ENCODE measurements at places on chromosomes 12 and 14.

GRCh38 chr12:109792992-109793391 lies 40.2 kb downstream of the TRPV4 start:
- no peak for DNase-seq

- DNase-seq: no peak
Measured at GRCh38 chr14:100528962-100529560, 58.2 kb downstream of the BEGAIN start.

DNA sequence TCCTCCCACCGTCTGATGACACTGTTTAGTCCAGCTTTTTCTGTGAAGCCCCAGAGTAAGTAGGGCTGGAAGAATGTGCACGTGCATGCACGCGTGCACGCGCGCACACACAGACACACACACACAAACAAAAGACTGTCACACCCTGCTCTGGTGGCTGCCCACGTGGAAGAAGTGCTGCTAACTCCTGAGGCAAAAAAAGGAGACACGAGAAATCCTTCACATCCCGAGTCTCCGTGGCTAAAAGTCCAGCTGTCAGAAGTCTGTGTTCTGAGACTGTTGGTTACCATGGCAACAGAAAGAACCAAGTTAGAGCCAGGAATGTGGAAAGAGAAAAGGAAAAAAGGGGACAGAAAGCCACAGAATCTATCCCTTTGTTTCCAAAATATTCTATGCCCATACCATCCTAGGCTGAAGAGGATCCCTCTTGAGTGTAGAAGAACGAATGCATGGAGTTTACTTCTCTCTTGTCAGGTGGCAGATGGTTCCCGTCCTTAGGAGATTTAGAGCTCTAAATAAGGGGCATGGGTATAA lies 1.6 kb upstream of the C12orf71 start:
- no peak for DNase-seq

DNA sequence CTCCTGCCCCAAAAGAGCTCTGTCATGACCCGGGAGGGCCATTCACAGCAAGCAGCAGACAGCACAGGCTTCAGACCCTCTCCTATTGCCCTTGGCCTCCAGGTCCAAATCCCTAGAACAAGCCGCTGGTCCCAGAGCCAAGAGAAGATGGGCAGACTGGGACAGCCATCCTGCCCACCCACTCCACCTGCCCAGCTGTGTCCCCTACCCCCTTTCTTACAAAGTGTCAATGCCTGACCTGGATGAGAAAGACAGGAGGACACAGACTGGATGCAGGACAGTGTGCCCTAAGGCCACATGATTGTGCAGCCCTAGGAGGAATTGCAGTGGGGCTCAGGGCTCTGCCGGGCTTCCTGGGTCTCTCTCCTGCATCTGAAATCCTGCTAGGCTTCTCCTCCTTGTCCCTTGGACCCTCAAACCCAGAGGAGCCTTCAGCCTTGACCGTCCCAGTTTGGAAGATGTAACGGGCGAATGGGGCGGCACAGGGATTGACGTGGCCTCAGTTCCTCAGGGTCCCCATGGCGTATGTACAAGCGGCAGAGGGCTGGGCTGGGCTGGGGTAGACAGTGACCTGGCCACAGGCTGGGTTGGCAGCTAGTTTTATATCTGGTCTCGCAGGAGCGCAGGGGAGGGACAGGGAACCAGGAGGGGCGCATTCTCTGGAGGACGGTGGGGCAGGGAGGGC lies 27.1 kb upstream of the BCDIN3D start:
- DNase-seq: no peak

DNA sequence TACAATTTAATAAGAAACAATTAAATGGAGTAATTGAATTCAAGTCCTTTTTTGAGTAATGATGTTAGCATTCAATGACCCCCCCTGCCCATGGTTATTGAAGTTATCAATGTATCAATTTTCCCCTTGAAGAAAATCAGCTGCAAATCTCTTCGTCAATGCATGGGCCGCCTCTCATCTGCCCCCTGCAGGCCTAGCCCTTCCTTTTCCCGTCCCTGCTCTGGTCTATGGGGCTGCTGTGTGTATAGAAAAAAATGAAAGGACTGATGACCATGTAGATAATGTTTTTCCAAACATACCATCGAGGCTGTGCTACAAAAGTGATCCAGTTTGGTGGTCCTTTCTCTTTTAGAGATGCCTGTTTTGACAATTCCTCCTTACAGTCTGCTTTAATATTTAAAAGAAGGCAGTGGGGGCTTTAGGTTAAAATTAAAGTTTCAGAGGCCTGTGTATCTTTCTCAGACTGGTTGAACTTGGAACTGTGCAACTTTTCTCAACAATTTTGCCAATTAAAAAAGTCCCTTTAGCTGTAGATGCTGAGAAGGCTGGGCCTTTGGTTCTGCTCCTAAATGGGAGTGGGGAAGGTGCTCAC lies 98.4 kb downstream of the APAF1 start:
- DNase-seq: no peak

DNA sequence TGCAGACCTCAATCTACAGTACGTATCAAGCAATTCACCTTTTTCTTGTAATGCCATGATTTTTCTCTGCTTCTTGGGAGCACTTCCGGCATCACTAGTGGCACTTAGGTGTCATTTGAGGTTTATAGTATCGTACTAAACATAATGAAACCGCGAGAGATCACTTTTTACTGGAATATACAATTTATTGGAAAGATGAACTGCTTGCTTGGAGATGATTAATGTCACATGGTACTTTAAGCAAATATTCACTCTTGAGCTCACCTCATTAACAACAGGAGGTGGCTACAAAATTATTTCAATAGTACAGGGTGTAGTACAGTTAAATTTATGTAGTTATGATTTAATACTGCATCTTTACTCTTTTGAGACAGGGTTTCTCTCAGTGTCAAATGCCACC lies 11.5 kb downstream of the FUT8 start:
- no peak for DNase-seq

DNA sequence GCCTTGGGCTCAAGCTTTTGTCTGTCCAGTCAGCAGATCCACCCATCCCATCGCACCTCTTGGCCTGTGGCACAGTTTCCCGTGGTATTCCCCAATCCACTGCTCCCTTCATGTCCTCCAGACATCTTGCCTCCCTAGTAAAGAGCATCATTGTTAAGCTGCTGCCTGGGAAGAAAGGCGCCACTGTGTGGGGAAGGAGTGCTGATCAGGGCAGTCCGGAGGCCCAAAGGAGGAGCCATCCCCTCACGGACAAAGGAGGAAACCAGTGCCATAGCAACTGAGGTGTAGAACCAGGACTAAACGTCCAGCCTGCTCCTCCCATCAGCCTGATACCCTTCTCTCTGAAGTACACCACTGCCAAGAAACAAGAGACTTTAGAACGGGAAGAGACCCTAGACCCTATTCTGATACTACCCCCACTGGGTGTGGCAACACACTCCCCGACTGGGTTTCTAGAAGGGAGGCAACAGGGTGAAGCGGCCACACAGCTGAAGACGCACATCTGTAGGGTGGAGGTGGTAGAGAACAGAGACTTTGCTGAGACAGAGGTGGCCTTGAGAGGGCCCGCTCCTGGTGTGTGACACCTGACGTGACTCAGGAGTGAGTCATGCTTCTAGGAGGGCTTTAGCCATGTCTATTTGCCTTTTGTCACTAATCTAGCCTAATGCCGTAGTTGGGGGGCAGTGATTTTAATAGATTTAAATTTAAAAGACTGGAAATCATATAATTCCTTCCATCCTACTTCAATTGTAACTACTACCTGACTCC lies 185.0 kb downstream of the DPF3 start:
- no peak for DNase-seq

- no peak for DNase-seq
Measured at GRCh38 chr12:95574799-95575452, 23.6 kb upstream of the USP44 start.

GRCh38 chr14:88025313-88025712 lies 20.4 kb downstream of the GPR65 start:
- no peak for DNase-seq

- no peak for DNase-seq
Measured at GRCh38 chr12:7748852-7749251, 1.7 kb upstream of the CLEC4C start.

DNA sequence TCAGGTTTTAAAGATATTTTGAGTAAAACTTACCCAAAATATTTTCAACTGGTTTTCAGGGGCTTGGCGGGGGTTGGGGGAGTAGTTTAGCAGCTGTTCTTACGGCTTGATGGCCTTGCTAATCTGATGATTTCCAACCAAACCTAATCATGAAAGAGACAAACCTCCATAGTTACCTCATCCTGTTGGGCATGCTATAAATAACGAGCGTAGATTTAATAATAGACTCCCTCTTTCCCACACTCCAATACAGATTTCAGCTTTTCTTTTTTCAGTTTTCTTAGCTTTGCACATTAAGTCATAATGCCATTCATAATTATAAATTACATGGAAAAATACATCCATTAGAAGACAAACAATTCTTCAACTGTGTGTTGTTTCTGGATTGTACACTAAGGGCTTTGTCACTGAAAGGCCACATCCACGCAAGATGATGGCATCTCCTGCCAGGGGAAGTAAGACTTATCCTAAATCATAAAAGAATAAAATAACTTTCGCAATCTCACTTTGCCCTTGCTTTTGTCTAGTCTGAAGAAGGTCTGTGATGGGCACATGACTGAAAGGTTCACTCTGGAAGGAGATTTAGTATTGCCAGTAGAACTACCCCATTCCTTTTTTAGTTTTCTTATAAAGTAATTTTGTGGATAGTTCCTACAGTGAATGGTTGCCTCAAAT lies 23.2 kb downstream of the ITPR2 start:
- DNase-seq: no peak

GRCh38 chr12:113245695-113246477 lies 24.6 kb downstream of the TPCN1 start:
- DNase-seq: no peak

GRCh38 chr12:130461839-130462557 lies 124.3 kb downstream of the PIWIL1 start:
- DNase-seq: no peak

DNA sequence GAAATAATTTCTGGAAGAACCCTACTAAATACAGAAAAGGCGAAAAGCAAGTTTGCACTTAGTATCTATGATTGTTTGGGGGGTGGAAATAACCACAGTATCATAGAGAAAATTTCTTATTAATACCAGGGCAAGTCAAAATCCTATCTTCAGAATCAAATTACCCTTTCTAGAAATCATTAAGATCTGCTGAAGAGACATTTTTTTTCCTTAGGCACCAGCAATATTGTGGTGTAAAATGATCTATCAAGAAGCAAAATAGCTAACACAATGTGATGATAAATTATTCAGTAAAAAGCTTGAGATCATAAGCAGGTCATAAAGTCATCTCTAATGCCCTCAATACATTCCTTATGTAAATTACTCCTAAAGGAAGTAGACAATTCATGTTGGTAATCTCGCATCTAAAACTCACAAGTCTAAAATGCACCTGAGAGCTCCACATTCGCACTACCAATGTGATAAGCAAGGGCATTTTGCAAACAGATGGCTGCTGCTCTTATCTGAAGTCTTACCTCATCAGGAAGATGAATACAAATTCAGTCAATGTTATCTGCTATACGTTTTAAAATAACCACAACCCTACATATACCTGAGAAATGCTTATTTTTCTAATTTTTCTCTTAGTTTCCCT lies 14.6 kb downstream of the HEATR5A start:
- no peak for DNase-seq

GRCh38 chr12:82008251-82008650 lies 249.1 kb upstream of the PPFIA2 start:
- DNase-seq: no peak

DNA sequence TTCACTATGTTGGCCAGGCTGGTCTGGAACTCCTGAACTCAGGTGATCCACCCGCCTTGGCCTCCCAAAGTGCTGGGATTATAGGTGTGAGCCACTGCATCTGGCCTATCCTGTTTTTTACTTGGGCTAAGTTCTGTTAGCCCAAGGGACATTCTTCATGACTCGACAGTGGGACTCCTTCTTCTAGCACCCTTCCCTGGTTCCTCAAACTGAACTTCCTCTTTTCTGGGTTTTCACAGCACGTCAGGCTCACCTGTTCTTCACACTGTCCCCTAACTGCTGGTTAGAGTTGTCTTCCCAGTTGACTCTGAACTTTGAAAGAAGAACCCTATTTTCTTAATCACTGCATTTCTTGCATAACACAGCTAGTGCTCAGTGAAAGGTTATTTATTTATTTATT lies 22.5 kb downstream of the CABP1 start:
- no peak for DNase-seq

DNA sequence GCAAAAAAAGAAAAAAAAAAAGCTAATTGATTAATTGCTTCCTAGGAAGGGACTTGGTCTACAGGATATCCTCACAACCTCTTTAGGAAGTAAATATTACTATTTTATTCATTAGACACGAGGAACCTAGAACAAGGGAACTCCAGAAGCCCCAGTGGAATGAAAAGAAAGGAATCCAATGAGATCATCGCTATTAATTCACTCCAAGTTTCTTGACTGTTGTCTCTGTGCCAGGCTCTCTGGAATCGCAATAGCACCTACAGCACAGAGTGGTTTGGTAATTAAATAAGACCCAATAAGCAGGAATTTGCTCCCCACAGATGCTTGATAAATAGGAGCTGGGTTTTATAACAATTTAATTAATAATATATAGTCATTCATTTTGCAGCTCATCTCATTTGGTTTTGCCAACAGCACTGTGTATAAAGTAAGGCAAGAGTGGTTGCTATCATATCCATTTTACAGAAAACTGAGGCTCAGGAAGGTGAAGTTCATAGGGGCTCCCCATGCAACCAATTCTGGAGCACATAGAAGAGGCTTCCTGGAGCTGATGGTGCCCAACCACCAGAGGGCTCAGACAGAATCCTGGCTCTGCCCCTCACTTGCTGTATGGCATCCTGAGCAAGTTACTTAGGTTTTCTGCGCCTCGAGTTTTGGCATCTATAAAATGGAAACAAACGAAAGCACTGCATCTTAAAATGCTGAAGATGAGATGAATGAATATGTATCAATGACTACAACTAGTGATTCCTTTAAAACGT lies 420.2 kb downstream of the MED13L start:
- DNase-seq: no peak

DNA sequence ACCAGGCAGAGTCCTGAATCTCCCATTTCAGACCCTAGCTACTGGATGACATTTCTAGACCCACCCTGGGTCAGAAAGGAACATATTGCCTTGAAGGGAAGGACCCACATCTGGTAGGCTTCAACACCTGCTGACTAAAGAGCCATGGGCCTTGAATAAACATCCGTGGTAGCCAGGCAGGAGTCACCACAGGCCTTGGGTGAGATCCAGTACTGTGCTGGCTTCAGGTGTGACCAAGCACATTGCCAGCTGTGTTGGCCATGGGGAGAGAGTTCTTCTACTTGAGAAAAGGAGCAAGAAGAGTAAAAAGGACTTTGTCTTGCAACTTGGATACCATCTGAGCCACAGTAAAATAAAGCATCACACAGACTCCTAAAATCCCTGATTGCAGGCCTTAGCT lies 332.6 kb downstream of the SLC16A7 start:
- no peak for DNase-seq

DNA sequence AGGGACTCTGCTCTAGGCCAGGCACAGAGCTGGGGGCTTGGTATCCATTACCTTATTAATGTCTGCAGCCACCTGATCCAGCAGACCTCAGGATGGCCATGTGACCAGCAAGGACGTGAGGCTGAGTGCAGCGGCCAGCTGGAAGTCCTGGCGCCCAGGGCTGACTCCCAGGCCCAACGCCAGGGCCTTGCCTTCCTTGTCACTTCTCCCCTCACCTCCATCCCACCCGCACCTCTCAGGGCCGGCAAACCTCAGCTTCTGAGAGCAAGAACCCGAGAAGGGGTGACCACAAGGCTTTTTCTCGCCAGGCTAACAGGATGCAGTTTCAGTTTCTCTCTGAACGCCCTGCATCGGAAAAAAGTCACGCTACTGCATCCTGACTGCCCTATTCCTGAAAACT lies 15.4 kb downstream of the RAB35 start:
- no peak for DNase-seq

- DNase-seq: no peak
Measured at GRCh38 chr12:76260390-76260748, 87.8 kb downstream of the BBS10 start.

All from activated CD8-positive, alpha-beta memory T cell treated with anti-CD3 and anti-CD28 coated beads for 1 hour (primary cell).